ENCODE measurements at places on chromosomes 3 and 15.

DNA sequence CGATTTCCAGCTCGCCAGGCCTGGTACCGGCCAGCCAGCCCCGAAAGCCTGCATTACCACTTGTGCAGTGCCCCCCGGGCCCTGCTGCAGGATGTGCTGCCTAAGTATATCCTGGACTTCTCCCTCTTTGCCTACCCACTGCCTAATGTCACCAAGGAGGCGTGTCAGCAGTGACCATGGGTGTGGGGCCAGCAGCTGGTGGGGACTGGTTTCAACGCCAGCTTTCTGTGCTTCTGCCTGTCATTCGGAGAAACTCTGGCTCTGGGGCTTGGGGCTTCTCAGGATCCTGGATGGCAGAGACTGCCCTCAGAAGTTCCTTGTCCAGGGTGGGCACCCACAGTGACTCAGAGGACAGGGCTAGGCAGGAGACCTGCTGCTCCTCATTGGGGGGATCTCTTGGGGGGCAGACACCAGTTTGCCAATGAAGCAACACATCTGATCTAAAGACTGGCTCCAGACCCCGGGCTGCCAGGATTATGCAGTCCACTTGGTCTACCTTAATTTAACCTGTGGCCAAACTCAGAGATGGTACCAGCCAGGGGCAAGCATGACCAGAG, 1.5 kb downstream of the CHST14 start:
- DNase-seq: no peak

DNA sequence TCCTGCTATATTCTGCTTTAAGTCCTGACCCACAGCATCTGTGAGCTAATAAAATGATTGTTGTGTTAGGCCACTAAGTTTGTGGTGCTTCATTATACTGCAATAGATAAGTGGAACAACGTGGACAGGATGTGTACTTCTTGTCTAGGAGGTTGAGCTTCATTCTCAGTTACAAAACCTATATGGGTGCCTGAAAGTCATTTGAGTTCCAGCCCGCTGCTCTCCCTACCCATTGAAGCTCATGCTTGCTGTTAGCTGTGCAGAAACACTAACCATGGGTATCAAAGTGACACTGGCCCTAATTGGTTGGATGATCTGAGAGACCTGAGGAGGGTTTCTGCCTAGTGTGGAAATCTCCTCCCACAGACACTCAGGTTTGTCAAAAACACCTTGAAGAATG, 357.2 kb downstream of the PDCD6IP start:
- DNase-seq: no peak

GRCh38 chr3:176296066-176296597, 901.1 kb downstream of the TBL1XR1 start:
- DNase-seq: no peak

- no peak for DNase-seq
These were observed 22.3 kb downstream of the WDR73 start for GRCh38 chr15:84631706-84632272.

GRCh38 chr3:16127249-16127648, 47.2 kb upstream of the GALNT15 start:
- no peak for DNase-seq

- no peak for DNase-seq
These were observed 77.2 kb upstream of the FGF12 start for GRCh38 chr3:192804502-192804901.

DNA sequence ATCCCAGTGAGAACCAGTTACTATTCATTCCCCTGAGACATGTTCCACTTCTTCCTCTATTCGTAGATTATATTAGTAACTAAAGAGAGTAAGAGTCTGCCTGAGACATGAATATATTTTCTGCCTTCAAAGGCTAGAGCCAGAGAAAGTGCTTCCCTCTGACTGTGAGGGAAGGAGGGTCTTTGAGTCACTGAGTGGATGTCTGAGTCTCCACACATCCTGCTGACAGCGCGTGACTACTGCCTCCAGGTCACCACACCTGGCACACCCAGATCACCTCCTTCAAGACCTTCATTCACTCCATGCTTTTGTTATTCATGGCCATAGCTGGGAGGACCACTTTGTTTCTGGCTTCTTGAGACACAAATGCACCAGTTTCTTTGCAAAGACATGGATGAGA, 135.6 kb downstream of the SOX2 start:
- no peak for DNase-seq

GRCh38 chr15:66838671-66839239, 136.7 kb downstream of the SMAD6 start:
- no peak for DNase-seq

DNA sequence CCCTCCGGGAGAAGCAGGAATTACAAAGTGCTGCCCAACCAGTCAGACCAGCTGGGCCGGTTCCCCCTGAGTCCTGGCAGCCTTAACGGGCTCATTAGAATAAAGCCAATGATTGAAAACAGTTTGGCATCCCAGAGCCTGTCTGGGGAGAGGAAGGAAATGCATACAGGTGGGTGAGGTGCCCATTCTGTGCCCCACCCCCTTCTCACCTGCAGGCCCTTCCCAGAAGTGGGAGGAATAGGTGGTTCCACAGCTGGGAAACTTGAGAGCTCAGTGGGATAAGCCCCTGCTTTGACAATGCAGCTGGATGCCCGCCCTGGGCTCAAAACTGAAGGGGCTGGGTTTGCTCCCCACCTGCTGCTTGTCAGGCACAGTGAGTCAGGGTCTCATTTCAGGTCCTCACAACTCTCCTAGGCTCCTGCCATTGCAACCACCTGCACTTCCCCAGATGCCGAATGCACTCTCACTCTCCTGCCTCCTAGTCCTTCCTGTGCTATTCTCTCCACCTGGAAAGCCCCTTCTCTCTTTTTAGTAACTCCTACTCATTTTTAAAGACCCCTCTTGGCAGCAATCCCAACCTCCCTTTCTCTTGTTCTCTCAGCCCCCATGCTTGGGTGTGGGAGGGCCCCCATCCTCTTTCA, 5.5 kb upstream of the BUB1B start:
- no peak for DNase-seq

- DNase-seq: no peak
These were observed 136.6 kb downstream of the DUT start for GRCh38 chr15:48467801-48468200.

DNA sequence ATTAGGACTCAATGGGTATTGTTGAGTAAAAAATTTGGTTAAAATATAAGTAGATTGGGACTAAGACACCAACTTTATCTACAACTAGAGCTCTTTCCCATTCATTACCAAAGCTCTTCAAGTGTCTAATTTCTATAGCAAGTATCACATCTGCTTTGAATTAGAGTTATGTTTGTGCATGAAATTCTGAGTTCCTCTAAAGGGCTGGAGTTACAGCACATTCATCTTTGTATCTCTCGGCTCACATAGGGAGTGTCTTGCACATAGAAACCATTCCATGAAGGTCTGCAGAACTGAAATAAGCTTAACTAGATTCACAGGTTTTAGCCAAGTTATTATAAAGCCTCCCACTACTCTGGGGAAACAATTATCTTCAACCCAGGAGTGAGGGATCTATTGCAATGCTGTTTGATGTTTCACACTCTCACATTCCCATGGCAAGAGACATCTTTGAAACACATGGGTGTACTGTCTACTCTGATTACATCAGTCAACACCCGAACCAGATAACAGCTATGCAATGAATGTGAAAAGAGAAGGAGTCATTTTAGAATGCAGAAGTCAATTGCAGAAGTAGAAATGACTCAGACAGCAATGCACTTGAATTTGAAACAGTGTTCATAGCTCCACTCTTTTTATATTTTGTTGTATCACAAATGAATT, 93.1 kb upstream of the KBTBD8 start:
- DNase-seq: no peak

DNA sequence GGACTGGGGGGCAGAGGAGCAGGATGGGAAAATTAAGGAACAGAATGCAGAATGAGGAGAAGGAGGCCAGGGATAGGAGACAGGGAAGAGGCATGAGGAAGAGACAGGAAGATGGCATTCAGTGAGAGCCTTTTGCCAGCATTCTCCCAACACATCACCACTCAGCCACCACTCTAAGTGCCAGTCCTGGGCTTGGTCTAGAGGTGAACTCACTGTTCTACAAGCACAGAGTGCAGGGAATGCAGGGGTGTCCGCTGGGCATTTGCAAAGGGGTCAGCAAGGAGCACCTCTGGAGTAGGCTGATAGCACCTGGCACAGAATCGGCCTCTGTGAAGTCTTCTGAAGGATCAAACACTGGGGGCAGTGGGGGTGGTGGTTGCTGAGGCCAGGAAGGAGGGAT, 14.6 kb upstream of the IGDCC3 start:
- DNase-seq: no peak

GRCh38 chr3:64684715-64685261, 3.0 kb downstream of the ADAMTS9 start:
- DNase-seq: no peak

- no peak for DNase-seq
These were observed 486.1 kb downstream of the DIPK2A start for GRCh38 chr3:144457758-144458157.

DNA sequence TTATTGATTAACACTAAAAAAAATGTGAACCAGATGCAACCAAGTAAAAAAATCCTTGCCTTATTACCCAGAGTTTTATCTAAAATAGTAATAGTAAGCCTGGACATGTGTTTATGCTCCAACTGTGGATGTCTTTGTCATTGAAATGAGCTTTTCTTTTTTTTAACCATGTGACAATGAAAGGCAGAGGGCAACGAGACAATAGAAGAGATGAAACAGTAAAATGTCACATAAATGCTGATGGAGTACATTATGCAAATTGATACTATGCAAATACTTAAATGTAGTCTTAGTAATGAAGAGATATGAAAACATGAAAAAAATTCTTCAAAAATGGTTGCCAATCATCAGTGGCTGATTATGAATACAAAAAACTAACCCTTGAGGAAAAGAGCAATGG, 20.5 kb upstream of the CHMP2B start:
- DNase-seq: no peak

DNA sequence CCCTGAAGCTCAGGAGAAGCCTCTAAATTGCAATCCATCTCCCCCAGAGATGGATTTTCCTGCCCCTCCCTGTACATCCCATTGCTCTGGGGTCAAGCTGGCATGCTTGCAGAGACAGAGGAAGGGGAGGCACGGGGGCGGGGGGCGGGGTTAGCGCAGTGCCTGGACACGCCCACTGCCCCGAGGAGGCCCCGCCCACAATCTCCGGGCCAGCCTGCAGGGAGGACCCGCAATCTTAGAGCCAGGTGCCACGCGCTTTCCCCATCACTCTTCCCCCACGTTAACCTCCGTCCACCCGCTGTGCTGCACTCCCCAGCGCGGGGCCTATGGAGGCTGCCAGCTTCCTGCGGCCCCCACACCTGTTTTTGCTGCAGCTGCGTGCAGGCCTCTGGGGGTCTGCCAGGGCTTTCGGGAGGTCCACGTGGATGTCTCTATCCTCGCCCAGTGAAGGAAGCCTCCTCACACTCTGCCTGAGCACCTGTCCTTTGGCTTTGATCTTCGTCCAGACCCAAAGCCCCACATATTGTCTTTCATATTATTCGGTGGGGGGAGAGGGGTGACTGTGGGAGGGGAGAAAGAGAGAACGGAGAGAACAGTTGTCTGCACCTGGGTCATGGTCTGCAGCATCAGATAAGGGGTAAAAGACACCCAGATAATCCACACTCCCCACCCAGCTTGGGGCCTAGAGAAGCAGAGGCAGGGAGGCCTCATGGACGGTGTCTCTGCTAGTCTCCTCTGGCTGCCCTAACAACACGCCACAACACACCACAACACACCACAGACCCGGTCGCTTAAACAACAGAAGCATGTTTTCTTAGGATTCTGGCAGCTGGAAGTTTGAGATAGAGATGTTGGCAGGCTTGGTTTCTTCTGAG, 118.0 kb upstream of the MEF2A start:
- DNase-seq: no peak

DNA sequence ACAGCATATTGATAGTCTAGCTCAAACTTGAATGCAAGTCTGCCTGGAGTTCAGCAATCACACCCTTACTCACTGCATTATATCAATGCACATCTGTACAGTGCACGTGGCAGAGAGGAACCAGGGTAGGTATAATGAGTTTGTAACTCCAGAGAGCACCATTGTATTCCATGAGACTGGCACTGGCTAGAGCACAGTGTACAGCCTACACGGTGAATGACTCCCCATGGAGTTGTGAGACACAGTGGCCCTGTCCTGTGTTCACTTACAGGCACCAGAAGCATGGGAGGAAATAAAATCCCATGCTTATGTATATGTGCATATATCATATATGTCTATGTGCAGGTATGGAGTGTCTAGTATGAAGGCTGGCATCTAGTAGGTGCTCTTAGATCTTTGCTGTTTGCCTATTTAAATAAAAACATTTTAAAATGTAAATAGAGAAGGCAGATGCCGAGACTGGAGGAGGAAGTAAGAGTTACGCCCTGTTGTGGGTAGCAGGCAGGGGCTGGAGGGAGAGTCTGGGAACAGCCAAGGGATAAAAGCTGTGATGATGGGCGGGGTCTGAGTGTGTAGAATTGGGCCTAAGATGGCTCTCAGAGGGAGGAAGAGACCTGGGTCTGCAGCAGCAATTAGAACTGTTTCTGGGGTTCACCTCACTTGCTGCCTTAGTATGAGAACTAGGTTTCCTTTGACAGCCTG, 360.7 kb upstream of the ICE2 start:
- DNase-seq: no peak

DNA sequence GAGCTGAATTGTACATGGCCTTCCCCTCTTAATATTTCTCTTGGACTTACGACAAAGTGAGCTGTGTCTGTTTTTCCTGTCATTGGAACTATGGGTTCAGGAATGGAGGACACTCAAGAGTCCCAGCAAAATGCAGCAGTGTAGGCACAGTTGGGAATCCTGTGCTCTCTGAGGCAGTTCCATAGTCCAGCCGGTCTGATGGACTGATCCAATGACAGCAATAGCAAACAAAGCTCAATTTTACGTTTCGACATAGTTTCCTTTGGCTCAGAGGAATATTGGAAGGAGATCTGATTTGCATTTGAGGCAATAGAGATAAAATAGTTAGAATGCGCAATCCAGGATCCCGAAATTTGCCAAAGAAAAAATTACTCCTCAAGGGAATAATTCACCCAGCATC, 276.9 kb upstream of the CNTN3 start:
- DNase-seq: no peak

- no peak for DNase-seq
These were observed 2.5 kb downstream of the KPNA1 start for GRCh38 chr3:122512284-122512683.

DNA sequence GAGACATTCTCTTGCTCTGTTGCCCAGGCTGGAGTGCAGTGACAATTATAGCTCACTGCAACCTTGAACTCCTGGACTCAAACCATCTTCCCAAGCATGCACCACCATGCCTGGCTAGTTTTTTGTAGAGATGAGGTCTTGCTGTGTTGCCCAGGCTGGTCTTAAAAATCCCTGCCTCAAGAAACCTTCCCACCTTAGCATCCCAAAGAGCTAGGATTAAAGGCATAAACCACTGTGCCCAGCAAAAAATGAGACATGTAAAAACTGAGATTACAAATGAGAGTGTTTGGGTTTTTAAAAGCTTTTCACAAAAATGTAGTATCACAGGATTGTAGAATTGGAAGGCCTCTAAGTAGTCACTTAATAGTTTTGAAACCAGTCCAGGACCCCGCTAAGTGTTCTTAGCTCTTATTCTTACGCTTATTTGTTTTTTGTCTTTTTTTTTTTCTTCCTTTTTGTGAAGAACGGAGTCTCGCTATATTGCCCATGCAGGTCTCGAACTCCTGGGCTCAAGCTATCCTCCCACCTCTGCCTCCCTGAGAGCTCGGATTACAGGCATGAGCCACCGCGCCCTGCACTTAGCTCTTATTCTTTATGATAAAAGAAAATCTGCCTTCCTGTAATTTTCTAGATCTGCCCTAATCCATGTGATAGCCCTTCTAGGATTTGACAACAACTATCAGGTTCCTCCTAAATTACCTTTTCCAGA, 31.5 kb downstream of the KLHL18 start:
- no peak for DNase-seq
